ENCODE measurements at places on chromosomes 2 and 18.

GRCh38 chr2:192010073-192010472 lies 163.2 kb upstream of the CAVIN2 start:
- no peak for DNase-seq

GRCh38 chr18:11051462-11051861 lies 97.9 kb downstream of the PIEZO2 start:
- DNase-seq, result no peak

- no peak for DNase-seq
These were observed 134.2 kb upstream of the CHAC2 start for GRCh38 chr2:53633441-53633840.

DNA sequence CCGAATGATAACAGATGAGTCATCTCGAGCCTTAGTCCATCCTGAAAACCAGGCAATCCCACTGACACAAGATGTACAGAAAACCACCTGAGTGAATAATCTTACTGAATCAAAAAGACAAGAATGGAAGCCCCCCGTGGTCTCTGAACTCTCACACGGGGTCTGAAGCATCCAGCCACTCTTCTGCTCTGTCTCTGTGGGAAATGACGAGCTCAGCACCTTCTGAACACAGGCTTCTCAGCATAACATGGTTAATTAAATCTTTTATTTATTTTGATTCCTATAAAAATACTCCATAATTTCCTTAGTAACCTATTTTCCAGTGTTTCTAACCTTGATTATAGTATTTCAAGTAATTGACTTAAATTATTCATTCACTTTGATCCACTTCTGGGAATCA lies 203.7 kb downstream of the TMEM163 start:
- no peak for DNase-seq

- DNase-seq, result no peak
These were observed 46.6 kb downstream of the PRKRA start for GRCh38 chr2:178404368-178404767.

DNA sequence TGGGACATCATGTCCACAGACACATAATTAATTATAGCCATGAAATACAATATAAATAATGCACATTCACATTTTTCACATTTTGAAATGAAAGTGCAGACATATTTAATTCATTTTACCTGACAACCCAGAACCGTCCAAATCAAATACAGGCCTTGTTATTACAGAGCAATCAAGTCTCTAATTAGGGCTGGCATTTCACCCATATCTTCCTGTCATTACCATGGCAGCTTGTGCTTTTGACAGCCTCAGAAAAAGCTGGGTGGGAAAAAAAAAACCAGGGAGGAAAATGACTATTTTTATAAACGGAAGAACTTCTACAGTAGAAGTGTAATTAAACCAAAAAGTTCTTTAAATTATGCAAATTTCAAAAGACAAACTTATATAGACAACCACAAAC lies 436.4 kb downstream of the FBXO15 start:
- DNase-seq, result no peak

DNA sequence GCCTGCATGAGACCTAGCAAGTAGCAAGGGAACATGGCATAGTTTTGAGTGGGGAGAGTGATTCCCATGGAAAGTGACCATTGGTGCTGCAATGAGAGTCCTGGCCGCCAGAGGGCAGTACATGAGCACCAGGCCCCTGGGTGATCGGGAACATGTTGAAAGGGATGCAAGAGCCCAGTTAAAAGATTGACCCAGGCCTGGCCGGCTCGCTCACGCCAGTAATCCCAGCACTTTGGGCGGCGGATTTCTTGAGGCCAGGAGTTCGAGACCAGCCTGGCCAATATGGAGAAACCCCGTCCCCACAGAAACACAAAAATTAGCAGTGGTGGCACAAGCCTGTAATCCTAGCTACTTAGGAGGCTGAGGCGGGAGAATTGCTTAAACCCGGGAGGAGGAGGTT lies 22.2 kb downstream of the FAP start:
- peak; percentile 24 for DNase-seq

DNA sequence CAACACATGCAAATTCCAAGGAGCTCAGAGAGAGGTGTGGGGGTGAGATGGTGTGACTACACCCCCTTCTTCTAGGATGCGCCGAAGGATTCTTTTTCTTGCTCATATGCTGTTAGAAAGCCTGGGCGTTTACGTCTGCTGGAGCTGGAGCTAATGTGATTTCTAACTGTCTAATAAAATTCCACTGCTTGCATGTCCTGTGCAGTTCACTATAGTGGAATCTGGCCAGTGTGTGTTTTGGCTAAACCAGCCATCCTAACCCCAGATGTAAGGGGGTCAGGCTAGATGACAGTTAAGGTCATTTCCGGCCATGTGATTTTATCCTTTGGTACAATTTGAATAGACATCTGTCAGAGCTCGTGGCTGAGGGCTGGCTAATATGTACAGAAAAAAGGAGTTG lies 194.1 kb downstream of the PRKCE start:
- no peak for DNase-seq

GRCh38 chr2:99544608-99545007 lies 54.8 kb upstream of the REV1 start:
- no peak for DNase-seq

DNA sequence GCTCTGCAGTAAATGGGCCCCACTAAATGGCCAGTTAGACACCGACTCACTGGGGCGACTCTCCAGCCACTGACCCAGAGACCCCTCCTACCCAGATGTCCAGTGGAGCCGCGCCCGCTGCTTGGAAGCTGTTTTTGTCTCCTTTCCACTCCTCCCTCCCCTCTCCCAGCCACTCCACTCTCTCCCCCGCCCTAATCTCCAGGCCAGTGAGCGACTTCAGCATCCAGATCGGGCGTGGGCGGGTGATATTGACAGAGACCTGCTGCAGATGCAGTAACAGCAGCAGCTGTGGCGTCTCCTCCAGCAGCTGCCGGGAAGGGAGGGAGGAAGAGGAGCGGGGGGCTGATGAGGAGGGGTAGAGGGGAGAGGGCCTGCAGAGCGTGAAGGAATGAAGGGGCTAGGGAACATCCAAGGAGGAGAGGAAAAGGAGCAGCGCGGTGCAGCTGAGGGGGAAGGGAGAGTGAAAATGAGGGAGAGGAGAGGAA lies at the start of gene SCN7A:
Gene SCN7A (minus strand): TSS at position 110 of the 485 bp plus-strand sequence. CDS start 16,553 bp downstream, outside the sequence.
- no peak for DNase-seq

DNA sequence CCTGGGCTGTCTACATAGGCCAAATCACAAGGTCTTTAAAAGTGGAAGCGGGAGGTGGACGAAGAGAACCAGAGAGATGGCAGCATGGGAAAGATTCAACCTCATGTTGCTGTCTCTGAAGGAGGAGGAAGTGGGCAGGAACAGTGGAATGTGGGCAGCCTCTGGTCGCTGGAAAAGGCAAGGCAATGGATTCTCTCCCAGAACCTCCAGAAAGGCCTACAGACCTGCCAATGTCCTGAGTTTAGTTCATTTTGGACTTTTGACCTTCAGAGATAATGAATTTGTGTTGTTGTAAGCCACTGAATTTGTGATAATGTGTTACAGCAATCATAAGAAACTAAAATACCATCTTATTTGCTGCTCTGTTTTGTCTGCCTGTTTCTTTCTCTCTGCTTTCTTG lies 122.5 kb downstream of the RNF152 start:
- DNase-seq, result no peak

GRCh38 chr18:21110713-21111345 lies 784 bp downstream of the ROCK1 start:
- peak; percentile 38 for DNase-seq

DNA sequence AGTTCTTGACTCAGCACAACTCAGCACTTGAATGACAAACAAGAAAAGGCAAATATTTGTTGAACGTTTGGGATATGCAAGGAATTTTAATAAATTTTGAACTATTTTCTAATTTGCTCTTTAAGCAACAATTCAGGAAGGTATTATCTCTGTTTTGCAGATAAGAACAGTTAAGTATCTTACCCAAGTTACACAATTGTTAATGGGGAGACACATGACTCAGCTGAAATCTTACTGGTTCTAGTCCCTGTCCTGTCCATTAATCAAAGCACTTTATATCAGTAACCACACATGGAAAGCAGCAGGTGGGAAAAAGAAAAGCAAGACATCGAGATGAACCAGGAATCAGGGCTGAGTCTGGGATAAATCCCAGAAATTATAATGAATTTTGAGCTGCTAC lies 493.9 kb upstream of the PIK3C3 start:
- DNase-seq, result no peak

DNA sequence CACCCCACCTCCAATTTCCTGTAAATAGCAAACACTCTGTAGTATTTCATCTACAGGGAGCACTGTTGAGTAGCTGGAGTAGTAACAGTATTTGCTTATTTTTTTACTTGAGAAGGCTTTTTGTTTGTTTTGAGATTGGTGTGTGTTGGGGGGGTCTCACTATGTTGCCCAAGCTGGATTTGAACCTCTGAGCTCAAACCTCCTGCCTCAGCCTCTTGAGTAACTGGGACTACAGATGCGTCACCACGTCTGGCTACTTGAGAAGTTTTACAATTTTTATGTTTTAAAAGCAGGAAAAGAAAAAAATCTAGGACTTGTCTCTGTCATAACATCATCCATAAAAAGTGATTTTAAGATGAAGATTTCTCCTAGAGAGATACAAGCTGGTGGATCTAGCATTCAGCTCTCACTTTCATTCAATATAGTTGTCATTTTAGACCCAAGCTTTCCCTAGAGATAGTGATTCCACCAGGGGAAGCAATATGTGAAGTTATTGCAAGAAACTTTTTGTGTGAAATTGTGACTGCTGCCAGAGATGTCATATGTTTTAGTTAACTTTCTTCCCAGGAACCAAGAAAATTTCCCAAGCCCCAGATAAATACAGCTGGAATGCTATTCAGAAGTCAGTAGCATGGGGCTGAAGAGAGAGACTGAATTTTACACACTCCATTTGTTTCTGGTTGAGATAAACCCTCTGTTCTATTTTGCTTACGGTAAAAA lies 60.2 kb upstream of the MAP4K3 start:
- no peak for DNase-seq

- no peak for DNase-seq
These were observed 158.6 kb upstream of the THUMPD2 start for GRCh38 chr2:39937621-39938020.

GRCh38 chr2:45337481-45337880 lies 273.6 kb downstream of the SRBD1 start:
- DNase-seq, result no peak

DNA sequence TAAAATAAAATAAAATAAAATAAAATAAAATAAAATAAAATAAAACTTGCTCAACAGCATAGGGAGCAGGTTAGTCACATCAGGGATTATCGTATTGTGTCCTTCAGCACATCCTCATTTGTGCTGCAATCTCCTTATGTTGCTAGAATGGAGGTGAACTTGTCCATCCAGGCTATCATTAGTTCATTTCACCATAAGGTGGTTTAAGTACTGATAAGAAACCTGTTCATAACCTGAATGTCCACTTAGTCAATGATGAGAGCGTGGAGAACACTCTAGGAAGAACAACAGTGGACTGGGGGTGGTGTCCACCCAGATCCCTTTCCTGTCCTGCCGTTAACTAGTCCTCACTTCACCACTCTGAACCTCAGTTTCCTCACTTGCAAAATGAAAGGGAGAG lies 21.9 kb downstream of the DHRS9 start:
- DNase-seq, result no peak

GRCh38 chr2:104733226-104733943 lies 120.5 kb upstream of the POU3F3 start:
- DNase-seq, result peak; percentile 14

DNA sequence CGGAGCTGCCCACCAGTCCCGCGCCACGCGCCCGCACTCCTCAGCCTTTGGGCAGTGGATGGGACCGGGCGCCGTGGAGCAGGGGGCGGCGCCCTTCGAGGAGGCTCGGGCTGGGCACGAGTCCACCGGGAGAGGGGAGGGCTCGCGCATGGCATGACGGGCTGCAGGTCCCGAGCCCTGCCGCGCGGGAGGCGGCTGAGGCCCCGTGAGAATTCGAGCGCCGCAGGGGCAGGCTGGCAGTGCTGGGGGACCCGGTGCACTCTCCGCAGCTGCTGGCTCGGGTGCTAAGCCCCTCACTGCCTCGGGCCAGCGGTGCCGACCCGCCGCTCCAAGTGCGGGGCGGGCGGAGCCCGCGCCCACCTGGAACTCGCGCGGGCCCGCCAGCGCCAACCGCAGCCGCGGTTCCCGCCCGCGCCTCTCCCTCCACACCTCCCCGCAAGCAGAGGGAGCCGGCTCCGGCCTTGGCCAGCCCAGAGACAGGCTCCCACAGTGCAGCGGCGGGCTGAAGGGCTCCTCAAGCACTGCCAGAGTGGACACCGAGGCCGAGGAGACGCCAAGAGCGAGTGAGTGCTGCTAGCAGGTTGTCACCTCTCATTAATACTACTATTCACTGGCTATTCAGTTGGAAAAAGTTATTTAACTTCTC lies 3.6 kb upstream of the TTC21B start:
- no peak for DNase-seq

GRCh38 chr2:45895241-45895861 lies 243.9 kb downstream of the PRKCE start:
- no peak for DNase-seq

DNA sequence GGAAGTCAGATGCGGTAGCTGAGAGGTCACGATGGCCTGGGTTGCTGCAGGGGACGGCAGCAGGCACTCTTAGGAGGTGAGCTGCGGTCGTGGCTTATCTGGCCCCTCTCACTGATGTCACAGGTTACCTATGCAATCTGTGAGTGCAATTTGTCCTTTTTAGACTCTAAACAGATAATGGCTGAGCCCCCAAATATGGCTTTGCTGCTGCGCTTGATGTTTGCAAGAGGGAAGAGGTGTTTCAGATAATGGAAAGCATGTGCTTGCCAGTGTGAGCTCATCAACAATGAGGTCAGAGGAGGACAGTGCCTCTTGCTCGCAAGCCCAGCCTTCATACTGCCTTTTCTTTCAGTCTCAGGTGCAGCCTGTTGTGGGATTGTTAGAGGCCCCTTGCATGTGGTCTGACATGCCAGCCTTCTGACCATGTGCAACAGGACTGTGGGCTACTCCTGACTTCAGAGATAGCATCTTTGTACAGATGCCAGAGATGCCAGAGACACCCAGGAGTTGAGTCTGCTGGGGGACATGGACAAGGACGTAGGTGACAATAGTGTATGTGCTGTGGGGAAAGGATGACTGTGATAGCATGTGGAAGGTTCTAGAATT lies 151.3 kb downstream of the TANC1 start:
- no peak for DNase-seq

DNA sequence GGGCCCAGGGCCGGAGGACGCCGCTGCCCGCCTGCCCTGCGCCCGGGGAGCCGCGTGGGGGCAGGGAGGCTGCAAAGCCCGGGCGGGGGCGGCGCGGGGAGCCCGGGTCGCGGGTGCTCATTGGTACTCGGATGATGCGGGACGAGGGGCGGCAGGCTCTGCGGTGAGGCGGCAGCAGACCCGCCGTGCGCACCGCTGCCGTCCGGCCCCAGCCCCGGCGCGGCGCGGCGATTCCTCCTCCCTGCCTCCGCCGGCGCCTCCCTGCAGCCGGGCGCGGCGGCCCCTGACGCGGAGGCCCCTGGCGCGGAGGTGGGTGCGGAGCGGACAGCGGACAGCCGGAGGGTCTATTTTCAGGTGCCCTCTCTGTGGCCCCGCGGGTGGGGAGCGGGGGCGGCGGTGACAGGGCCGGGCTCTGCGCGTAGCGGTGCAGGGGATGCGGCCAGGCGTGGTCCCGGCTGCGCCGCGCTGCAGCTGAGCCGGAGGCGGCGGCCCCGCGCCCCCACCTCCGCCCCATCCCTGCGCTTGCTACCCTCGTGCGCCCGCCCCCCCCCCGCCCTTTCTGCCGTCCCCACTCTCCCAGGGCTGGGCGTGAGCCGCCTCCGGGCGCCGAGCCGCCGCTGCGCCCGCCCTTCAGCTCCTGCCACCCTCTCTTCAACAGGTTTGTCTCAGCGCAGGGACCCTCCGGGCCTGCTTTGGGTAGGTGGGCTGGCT lies 640 bp downstream of the SPTBN1 start:
- no peak for DNase-seq

GRCh38 chr18:78686976-78687685 lies 292.5 kb upstream of the SALL3 start:
- DNase-seq, result no peak

- no peak for DNase-seq
These were observed 64.0 kb downstream of the ADD2 start for GRCh38 chr2:70703900-70704549.
